Uterus (tissue), 4 donors: ENCODE measurements at places on chromosomes 4 and X. TPM values are rescaled to one million over a fixed set of nuclear protein-coding genes. Genes with fewer than 3 reads are reported as not detected.

CCDC110 gene
- total RNA-seq = 0.29 TPM

GRCh38 chrX:150966742-150967141, 16.4 kb upstream of the HMGB3 start:
- H3K4me3 ChIP-seq = no peak overlapping the region
- H3K27ac ChIP-seq = no peak overlapping the region
- DNase-seq = no peak
- H3K4me1 ChIP-seq = no peaks in the 10 kb centered on the region
- H3K27me3 ChIP-seq = no peaks in the 10 kb centered on the region

GRCh38 chr4:107757864-107758476, 37.9 kb upstream of the PAPSS1 start:
- no peaks in the 10 kb centered on the region for H3K27me3 ChIP-seq
- no peak overlapping the region for H3K4me3 ChIP-seq
- no peaks in the 10 kb centered on the region for H3K36me3 ChIP-seq
- no peak overlapping the region for H3K27ac ChIP-seq

HELT gene
- total RNA-seq = not detected

NALF2 gene
- total RNA-seq = 0.35 TPM

- H3K27me3 ChIP-seq = no peaks in the 10 kb centered on the region
- no peaks in the 10 kb centered on the region for H3K4me1 ChIP-seq
- H3K36me3 ChIP-seq = no peaks in the 10 kb centered on the region
- no peak overlapping the region for H3K27ac ChIP-seq
Measured at GRCh38 chr4:99661907-99662306, 4.3 kb upstream of the C4orf54 start.

DNA sequence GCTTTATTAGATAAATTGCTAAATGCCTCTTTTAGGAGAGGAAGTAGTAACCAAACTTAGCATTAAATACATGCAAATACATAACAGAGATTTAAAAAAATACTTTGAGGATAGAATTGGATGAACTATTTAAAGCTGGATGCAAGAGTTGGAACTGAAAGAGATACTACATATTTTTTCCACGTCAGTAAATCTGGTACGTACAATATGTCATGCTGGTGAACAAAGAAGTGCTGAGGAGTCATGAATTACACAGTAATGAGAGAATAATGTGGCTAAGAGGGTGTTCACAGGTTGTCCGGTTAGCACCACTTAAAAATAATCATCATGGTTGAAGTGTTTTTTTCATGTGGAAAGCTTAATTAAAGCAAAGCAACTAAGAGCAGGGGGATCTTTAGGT, 184.1 kb upstream of the FRMPD4 start:
- H3K4me1 ChIP-seq = no peaks in the 10 kb centered on the region
- no peak for DNase-seq
- no peak overlapping the region for H3K27ac ChIP-seq
- H3K36me3 ChIP-seq = no peaks in the 10 kb centered on the region
- no peak overlapping the region for H3K4me3 ChIP-seq
- no peaks in the 10 kb centered on the region for H3K27me3 ChIP-seq

DMRTC1 gene
- not detected for total RNA-seq

DNA sequence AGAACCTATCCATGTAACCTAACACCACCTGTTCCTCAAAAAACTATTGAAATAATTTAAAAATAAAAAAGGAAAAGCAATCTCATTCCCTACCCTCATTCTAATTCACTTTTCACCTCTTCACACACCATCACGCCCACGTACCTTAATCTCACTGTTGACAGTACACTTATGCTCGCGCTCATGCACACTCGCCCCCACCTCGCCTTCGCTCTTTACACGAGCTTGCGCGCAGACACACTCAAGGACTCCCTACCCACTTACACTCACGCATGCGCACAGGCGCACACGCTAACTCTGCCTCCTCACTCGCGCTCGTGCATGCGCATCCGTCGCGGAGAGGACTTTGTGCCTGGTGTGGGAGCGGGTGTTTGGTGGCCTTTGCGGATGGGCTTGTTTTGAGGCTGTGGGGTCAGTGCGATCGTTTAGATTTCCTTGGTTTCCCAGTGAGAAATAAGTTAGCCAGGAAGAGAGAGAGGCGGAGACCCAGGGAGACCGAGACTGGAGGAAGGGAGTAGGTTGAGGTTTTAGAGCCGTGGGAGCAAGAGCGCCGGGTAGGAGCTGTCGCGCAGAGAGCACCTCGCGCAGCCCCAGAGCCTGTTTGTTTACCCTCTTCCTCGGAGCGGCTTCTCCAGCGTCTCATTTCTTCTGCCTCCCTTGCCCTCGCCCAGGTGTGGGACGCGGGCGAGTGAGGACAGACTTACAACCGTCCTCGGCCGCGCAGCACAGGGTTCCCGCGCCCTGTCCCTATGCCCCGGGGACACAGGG, 8.1 kb upstream of the GSX2 start:
- H3K27me3 ChIP-seq = no peaks in the 10 kb centered on the region
- DNase-seq = peak; percentile 68
- peak overlapping the region; percentile 33 for H3K4me3 ChIP-seq
- H3K4me1 ChIP-seq = peaks cover 4% of the 10 kb centered on the region
- no peak overlapping the region for H3K27ac ChIP-seq
- no peaks in the 10 kb centered on the region for H3K36me3 ChIP-seq

GRCh38 chr4:88779431-88779830, 81.8 kb upstream of the NAP1L5 start:
- no peak overlapping the region for H3K4me3 ChIP-seq
- H3K36me3 ChIP-seq = no peaks in the 10 kb centered on the region
- H3K27ac ChIP-seq = no peak overlapping the region
- no peaks in the 10 kb centered on the region for H3K27me3 ChIP-seq
- H3K4me1 ChIP-seq = no peaks in the 10 kb centered on the region
- DNase-seq = no peak

FGG gene
- 0.61 TPM for total RNA-seq

DNA sequence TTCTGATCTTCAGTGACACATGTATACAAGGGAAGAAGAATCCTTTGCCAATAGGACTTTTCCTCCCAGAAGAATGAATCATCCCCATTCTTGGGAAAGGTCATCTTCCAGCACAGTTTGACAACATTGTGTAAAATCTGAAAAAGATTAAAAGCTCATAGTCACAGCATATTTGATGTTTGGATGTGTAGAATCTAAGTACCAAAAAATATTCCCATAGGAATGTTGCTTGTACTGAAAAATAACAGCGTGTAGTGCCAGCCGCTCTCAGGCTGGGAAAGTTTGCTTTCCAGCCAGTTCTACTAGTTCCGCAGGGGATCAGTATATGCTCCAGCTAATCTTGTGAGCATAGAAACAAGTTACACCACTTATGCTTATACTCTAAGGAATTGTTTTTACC, 74.7 kb upstream of the IL13RA1 start:
- H3K27ac ChIP-seq = no peak overlapping the region
- H3K36me3 ChIP-seq = no peaks in the 10 kb centered on the region
- no peak for DNase-seq
- H3K4me3 ChIP-seq = no peak overlapping the region
- H3K4me1 ChIP-seq = no peaks in the 10 kb centered on the region
- no peaks in the 10 kb centered on the region for H3K27me3 ChIP-seq
